SIG-M5 (cell line): ENCODE measurements at places on chromosomes 3 and 15.
A peak's percentile ranks its signal among the peaks of the same experiment; 100 is the strongest.

DNA sequence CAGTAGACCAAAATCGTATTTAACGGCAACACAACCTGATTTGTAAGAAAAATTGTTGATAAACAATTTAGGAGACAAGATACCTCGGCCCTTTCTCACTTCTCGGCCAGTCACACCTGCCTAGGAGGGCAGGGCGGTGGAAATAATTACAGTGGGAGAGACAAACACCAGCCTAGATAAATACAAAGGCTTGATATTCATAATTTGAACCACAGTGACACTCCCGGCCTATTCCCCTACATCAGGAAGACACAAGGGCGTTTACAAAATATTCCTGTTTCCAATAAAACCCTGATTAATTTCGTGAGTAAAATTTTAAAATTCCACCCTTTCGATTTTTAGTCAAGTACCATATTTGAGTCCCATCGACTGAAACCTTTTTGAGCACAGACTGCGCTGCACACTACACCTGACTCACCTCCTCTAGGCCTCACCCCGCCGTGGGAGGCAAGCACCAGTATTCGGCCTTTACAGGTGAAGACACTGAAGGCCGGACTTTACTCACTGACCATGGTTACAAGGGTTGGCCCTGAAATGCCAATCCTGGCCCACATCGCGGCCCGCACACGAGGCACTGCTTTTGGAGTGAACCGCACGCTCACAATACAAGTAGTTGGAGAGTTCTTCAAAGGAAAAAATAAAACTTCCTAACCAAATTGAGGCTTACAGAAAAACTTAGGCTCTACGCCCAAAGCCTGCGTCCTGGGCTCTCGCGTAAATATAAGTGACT is 794 bp downstream of the ARPP19 start:
- DNase-seq = no peak

- no peak for DNase-seq
Measured at GRCh38 chr3:175346573-175347356, 487.6 kb downstream of the NAALADL2 start.

DNA sequence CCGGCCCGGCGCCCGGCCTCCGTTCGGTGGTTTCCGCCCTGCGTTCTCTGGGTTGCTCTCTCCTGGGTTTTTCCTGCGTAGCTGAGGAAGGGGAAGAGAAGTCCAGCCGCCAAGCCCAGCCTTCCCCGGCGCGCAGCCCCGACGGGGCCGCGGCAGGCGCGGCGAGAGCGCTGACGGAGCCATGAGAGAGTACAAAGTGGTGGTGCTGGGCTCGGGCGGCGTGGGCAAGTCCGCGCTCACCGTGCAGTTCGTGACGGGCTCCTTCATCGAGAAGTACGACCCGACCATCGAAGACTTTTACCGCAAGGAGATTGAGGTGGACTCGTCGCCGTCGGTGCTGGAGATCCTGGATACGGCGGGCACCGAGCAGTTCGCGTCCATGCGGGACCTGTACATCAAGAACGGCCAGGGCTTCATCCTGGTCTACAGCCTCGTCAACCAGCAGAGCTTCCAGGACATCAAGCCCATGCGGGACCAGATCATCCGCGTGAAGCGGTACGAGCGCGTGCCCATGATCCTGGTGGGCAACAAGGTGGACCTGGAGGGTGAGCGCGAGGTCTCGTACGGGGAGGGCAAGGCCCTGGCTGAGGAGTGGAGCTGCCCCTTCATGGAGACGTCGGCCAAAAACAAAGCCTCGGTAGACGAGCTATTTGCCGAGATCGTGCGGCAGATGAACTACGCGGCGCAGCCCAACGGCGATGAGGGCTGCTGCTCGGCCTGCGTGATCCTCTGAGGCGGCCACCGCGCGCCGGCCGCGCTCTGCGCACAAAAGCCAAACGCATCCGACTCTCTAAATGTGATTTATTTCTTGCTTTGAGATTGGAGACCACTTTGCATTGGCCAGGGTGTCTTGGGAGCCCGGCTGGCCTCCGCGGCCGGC is 727 bp downstream of the RAP2B start:
- DNase-seq = no peak

GRCh38 chr15:98150084-98150483 is 189.6 kb downstream of the ARRDC4 start:
- no peak for DNase-seq

GRCh38 chr15:66714543-66714981 is 12.5 kb downstream of the SMAD6 start:
- no peak for DNase-seq

GRCh38 chr15:59933607-59934006 is 70.5 kb upstream of the FOXB1 start:
- DNase-seq = no peak

DNA sequence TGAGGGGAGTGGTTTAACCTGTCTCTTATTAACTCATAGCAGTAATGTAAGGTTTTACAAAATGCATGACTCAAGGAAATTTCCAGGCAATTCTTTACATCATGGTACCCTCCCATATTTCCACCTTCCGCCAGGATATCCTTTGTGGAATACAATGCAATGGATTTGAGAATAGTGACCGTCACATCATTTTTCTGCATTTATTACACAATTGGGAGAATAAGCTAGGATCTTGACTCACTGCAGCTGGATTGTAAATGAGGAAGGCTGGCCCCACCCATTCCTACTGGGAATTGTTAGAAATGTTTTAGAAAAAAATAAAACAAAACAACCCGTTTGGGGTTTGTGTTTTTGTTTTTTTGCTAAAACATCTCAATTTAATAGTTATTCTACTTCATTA is 97.4 kb downstream of the IMPG2 start:
- DNase-seq = no peak

GRCh38 chr15:27743638-27744037 is 355.5 kb downstream of the OCA2 start:
- no peak for DNase-seq

GRCh38 chr15:80418892-80419537 is 14.8 kb downstream of the ARNT2 start:
- DNase-seq = no peak

GRCh38 chr3:176401211-176401610 is 796.1 kb downstream of the TBL1XR1 start:
- no peak for DNase-seq

DNA sequence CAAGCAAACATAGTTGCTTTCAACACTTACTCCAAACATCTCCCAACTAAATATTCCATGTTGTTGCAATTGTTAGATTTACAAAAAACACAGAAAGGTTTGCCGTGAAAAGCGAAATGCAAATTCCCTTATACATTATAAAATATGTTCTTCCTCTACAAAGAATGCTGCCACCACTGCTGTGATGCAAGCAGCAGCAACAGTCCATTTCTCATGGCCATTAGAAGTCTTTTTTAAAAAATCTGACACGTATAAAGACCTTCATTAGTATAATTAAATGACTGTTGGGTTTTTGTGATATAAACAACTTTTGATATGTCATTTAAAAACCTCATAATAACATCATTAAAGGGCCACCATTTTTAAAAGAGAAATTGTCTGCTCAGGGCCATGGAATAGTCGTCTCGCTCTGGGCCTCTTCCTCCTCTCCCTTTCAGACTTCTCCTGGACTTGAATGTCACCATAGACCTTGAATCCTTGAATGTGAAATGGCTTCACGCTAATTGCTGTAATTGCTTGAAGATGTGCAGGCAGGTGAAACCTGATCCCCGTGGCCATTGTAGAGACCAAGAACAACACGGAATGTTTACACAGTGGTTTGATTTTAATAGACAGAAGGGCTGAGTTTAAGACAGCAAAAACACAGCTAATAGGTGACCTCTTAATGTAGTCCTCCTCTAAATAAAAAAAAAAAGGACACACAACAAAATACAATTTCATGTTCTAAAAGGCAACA is 450.4 kb downstream of the FOXP1 start:
- no peak for DNase-seq

- no peak for DNase-seq
Measured at GRCh38 chr3:29503958-29504357, 223.1 kb downstream of the RBMS3 start.

- peak; percentile 61 for DNase-seq
Measured at GRCh38 chr3:27560484-27561056, 76.4 kb upstream of the SLC4A7 start.

GRCh38 chr3:120442975-120443517 is 7.7 kb downstream of the FSTL1 start:
- no peak for DNase-seq

- no peak for DNase-seq
Measured at GRCh38 chr3:77321646-77322045, 281.7 kb downstream of the ROBO2 start.

DNA sequence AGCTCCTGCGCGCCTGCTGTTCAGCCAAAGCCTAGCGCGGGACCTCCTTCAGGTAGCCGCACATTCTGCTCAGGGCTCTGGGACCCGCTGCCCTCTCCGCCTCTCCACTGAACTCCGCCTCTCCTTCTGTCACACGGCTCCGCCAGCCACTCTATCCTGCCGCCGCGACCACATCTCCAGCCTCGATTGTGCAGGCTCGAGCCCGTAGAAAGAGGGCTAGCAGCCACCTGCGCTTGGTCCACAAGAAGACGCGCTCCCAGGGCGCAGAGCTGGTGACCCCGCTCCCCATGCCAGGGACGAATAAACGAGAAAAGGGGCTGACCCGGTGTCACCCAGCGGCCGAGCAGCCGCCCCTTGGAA is 1.1 kb upstream of the VIPR1 start:
- no peak for DNase-seq

GRCh38 chr3:145776782-145777408 is 384.1 kb downstream of the PLOD2 start:
- DNase-seq = no peak

DNA sequence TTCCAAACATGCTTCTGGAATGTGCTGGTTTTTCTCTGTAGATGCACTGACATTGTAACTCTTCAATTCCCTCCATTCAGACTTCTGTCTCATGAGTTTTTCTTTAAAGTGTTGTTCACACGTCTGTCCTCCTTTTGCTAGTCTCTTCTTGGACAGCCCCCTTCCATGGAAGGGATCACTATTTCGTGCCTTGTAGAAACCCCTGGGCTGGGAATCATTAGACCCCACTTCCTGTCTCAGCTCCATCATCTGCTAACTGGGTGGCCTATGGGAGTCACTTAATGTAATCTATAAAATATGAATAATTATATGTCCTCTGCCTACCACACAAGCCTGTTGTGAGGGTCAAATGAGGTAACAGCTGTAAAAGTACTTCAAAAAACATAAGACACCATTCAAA is 110.6 kb downstream of the THSD4 start:
- no peak for DNase-seq

DNA sequence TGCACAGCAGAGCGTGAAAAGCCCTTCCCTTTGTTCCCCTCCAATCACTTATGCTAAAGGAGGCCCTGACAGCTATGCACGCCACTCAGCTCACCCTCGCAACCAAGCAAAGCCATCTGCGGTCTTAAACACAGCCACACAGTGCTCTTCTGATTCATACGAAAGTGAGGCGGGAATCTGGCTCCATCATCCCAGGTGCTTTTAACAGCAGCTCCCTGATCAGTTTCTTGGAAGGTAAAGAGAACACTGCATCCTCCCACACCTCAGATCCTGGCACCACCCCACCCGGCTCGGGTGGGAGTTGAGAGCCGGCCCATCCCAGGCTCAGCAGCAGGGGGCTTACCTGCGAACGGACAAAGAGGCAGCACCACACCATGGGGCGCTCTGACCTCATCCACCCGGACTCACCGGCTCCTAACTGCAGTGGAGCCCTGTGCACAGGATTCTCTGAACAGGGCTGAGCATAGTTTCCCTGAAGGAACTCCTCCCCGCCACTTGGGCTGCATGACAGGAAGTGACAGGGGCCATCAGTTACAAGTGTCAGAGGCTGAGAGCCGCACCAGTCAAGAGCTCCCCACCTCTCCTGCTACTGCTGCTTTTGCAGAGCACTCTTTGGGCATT is 114.3 kb upstream of the ARHGEF3 start:
- peak; percentile 27 for DNase-seq

- no peak for DNase-seq
Measured at GRCh38 chr3:107251819-107252218, 125.4 kb upstream of the CCDC54 start.

- no peak for DNase-seq
Measured at GRCh38 chr3:13572926-13573623, 24.1 kb downstream of the FBLN2 start.

- DNase-seq = no peak
Measured at GRCh38 chr15:101115786-101116680, 135.8 kb downstream of the CHSY1 start.

GRCh38 chr3:6089780-6090179 is 771.1 kb upstream of the GRM7 start:
- DNase-seq = no peak

- no peak for DNase-seq
Measured at GRCh38 chr3:49840388-49840787, 16.0 kb downstream of the TRAIP start.

DNA sequence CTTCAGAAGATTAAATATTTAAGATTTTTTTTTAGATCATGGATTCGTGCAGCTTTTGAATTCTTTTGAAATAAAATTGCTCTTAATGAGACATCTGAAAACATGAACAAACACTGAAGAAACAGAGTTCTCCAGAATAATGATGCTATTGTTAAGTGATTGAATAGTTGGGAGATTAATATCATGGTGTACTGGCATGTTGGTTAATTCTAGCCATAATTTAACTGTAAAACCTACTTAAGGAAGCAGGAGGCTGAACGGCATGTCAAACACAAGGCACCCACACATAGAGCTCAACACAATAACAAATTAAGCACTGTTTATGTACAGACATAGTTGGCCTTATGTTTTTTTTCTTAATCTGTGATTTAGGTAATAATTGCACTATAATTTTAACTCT is 185.6 kb downstream of the RBMS3 start:
- DNase-seq = no peak

- no peak for DNase-seq
Measured at GRCh38 chr3:46187876-46188275, 20.2 kb downstream of the CCR1 start.

DNA sequence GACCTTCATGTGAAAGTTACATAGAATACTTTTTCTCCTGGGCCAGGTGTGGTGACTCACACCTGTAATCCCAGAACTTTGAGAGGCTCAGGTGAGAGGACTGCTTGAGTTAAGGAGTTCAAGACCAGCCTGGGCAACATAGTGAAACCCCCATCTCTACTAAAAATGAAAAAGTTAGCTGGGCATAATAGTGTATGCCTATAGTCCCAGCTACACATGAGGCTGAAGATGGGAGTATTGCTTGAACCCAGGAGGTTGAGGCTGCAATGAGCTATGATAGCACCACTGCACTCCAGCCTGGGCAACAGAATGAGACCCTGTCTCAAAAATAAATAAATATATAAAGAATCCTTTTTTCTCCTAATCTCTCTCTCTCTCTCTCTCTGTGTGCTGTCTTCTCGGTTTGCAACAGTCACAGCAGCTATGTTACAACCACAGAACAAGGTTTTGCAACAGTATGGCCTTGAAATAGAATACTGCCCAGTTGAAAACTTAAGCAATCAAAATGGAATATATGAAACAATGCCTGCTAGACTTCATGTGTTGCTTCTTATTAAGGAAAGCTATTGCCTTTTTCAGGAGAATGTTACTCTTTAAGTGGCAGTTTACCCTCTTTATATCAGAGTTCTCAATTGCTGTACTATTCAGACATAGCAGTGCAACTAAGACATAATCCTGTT is 12.3 kb upstream of the DENND4A start:
- DNase-seq = peak; percentile 78

- DNase-seq = no peak
Measured at GRCh38 chr15:68583936-68584755, 5.4 kb downstream of the CORO2B start.
